HT1080 (cell line): ENCODE measurements at places on chromosomes 6 and 20. TPM values are rescaled to one million over a fixed set of nuclear protein-coding genes. Genes with fewer than 3 reads are reported as not detected.

Gene GSTA3
- total RNA-seq: not detected in 2 replicates

DNA sequence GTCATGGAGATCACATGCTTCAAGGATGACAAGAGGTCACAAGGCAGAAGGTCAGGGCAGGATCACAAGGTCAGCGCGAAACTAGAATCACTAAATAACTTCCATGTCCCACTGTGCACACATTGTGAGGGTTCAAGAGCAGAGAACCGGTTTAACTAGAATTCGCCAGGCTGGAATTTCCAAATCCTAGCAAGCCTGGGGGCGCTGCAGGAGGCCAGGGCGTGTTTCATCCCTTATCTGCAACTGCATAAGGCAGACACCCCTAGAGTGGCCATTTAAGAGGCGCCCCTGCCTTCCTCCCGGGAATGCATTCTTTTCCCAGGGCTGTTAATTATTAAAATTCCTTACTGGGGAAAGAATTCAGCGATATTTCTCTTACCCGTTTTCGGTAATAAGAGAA lies 40.2 kb upstream of the SLC22A1 start:
- DNase-seq: no peak

- DNase-seq: peak; percentile 94
Measured at GRCh38 chr20:61118429-61119224, 133.4 kb upstream of the CDH4 start.

GRCh38 chr6:30915591-30915946 lies 1.5 kb downstream of the VARS2 start:
- DNase-seq: peak; percentile 67

DNA sequence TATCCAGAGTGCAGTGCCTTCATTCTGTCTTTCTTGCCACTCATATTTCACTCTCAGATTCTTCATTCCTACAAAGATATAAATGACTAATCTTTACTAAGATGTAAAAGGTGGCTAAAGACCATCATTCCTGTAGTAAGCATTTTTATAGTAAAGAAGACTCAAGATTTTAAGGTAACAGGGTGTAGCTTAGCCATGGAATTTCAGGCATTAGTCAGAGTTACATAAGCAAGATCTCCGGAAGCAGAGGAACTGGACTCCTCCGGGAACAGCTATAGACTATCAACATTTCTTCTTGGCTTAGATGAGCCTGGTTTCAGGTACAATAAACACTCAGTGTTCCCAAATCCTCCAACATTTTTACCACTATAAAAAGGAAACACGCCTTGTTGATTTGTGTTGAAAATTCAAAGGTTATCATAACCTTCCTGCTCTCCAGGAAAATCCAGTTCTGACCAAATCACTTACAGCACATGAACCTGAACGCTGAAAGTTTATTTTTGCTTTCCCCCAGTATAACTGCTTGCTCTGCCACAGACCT lies 23.7 kb downstream of the SERPINB1 start:
- peak; percentile 64 for DNase-seq
